ENCODE measurements at places on chromosomes 7 and 10. TPM values are rescaled to one million over a fixed set of nuclear protein-coding genes. Genes with fewer than 3 reads are reported as not detected.
A peak's percentile ranks its signal among the peaks of the same experiment; 100 is the strongest.

The ASIC3 gene
- 0.78 TPM for total RNA-seq

The CALHM3 gene
- total RNA-seq = not detected

- peak; percentile 40 for DNase-seq
Measured at GRCh38 chr10:28991333-28992270, 297.3 kb upstream of the LYZL1 start.

DNA sequence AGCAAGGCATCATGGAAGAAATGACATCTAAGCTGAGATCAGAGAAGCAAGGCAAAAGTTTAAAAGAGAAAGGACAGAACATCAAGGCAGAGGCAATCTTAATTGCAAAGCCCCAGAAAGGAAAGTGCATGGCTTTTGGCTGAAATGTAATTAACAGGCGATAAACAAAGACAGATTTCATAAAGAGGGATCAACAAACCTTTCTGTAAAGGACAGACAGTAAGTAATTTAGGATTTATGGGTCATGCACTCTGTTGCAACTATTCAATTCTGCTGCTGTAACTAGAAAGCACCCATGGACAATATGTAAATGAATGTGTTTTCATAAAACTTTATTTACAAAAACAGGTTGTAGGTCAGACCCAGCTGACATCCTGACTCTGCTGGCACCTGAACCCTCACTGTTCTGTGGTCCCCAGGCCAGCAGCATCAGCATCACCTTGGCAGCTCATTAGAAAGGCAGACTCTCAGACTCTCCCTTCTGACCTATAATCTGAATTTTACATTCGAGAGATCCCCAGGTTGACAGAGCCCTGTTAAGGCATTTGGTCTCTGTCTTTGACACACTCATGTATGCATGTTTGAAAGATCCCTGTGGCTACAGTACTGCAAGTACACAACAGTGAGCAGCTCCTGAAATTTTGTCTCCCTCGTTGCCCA lies 362.9 kb upstream of the NFE2L3 start:
- no peak for DNase-seq

DNA sequence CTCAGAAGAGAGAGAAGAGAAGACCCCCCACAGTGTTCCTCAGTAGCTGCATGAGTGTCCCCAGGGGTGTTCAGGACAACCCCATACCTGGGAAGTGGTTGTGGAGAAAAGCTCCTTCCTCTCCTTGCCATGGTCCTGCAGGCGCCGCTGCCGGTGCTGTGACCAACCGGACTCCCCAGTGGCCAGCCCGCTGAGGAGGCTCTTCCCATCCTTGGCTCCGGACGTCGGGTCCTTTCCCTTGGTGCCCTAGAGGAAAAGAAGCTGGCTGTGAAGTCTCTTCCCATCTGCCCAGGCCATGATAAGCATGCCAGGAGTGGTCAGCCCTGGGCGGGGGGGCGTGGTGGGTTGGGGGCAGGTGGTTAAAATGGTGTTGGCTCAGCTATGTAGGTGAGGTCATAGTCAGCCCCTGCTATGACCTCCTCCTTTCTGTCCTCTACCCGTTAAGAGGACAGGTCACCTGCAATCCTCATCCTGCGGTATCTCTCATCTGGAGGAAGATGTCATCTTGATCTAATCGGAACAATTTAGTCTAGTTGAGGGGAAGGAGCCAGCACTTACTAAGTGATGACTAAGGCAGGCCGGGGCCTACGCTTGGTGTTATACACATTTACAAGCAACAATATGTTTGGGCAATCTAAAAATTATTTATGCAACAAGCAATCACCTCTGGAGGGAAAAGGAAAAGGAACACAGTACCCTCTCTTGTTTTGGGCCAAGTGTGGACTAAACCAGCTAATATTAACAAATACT lies 13.2 kb downstream of the WDR91 start:
- no peak for DNase-seq

DNA sequence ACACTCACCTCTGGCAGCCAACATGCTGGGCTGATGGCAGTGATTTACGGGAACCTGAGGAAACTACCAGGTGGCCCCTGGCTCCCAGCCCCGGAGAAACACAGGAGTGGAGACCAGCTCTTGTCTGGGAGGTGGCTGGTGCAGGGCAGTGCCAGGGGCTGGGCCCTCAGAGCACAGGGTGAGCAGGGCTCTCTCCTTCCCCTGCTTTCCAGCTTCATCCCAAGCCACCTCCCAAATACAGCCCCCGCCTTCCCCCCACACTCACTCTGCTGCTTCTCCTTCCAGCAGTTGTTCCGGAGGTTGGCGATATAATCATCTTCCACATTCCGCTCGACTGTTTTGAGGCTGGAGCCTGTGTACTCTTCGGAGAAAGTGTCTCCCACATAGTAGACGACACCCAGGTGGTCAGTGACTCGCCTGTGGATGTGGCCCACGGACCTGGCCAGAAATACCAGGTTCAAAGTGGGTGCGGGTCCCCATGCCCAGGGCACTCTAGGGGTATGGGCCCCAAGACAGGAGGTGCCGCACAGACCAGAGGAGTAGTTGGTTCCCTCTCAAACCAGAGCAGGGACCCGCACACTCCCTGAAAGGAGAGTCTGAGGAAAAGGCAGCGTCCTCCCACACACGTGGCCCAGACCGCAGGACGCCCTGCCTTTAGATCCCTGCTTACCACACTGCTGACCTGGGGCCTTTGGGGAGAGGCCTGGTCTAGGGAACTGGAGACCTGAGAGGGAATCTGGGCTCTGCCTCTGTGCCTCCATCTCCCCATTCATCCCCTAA lies 18.3 kb downstream of the DNAJB12 start:
- peak; percentile 95 for DNase-seq
